ENCODE measurements at places on chromosomes 2 and 18.

DNA sequence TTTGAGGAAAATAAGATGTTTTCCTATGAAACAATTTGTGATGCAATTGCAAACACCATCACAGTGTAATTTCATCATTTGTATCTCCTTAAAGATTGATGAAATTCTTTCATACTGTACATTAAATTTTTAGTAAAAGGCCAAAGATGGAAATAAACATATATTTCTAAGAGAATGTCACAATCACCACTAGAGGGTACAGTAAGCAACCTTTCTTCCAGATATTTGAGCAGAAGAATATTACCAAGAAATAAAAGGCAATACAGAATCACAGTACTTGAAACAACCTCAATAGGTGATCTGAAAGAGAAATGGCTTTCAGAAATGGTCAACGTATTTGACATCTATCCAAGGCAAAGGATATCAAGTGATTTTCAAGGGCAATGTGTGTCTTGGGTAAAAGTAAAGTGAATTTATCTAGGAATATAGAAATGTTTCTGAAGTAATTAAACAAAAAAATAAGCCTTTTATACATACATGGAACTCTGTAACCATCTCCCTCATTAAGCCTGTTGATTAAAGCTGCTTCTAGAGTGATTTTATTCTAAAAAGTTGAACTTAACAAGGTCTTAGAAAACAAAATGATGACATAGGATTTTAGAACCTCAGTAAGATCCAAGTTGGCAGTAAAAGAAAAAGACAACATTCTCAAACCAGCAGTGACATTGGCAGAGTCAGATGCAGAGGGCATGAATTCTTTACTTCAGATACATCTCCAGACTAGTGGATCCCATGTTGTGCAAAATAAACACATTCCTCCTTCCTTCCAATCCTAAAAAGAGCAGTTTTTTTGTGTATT lies 90.3 kb upstream of the SESTD1 start:
- DNase-seq: no peak

DNA sequence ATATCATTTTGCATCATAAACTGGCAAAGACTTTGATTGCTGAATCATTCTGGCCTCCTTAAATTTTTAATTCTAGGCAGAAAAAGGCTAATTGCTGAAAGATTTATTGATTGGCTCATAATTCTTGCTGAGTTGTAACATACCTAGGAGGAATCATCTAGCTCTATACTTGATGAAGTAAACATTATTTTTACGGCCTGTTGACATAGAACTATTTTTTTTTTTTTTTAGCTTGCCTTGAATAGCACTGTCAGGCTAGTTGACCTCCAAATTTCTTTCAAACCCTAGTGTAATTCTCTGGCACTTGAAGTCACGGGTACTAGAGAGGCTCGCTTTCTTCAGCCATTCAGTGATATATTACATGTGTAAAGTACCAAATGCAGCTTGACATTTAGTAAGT lies 2.8 kb downstream of the SERPINB12 start:
- DNase-seq: no peak

GRCh38 chr2:38698467-38699003 lies 32.6 kb downstream of the GALM start:
- no peak for DNase-seq

DNA sequence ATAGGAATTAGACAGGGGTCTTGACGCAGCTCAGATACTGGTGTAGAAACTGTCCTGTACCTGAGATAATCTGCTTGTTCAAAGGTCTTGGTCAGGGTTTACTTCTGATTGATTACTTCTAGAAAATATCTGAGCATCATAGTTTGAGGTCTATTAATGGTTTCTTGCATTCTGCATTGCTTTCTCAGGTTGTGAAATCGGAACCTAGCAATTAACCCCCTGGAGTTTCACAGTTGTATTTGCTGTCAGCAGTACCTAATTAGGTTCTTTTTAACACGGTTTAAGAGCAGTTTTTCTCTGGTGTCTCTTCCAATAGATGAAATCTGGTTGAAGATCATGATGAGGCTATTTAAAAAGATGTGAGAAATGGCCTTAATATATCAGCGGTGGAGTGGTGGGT lies 428.6 kb upstream of the SYT4 start:
- peak; percentile 41 for DNase-seq

GRCh38 chr2:221969087-221969829 lies 329.5 kb downstream of the PAX3 start:
- DNase-seq: peak; percentile 67

GRCh38 chr2:38935568-38936172 lies 46.0 kb downstream of the ARHGEF33 start:
- DNase-seq: no peak

DNA sequence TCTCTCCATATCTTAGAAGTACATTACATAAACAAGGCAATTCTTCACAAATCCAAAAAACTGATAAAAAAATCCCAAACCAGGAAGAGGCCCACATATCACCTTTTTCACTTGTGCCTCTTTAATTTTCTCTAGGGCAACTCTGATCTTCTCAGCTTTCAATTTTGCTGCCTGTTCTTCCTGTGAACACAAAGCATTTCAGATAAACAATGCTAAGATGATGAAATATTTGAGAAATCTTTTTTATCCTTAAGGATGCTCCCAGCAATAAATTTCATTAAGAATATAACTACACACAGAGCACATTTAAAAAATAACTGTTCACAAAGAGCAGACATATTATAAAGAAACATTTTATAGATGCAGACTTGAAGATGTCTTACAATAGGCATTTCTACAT lies 73.4 kb downstream of the RAPH1 start:
- no peak for DNase-seq

DNA sequence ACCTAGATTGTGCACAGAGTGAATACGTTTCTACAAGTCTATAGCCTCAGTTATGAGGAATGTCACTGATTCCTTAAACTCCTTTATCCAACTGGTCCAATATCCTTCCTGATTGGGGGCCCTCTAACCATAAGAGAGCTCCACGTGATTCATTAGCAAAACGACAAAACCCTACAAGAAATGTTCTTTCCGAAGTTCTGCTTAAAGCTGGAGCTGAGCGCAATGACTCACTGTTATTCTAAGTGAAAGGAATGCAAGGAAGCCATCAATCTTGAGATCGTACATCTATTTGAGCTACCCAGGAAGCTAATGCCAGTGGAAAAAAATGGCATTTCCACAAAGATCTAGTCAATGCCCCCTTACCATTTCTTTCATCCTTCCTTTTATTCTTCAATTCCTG lies 354.9 kb upstream of the CDH20 start:
- no peak for DNase-seq

GRCh38 chr2:240149943-240150784 lies 9.7 kb upstream of the OTOS start:
- DNase-seq: peak; percentile 78

DNA sequence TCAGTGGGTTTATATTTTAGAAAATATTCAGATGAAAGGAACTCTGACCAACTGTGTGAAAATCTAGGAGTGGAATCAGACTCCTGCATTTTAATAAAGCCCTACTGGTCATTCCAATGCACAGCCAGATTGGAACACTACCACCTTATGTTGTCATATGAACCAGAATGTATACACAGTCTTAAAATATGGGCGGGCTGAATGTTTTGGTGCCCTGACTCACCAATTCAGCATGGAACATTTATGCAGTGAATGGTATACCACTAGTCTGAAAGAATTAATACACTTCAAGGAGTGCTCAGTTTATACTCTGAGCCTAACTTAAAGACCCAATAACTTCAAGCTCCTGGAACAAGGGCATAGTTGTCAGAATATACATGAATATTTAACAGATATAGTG lies 280.9 kb upstream of the TCF4 start:
- DNase-seq: no peak

DNA sequence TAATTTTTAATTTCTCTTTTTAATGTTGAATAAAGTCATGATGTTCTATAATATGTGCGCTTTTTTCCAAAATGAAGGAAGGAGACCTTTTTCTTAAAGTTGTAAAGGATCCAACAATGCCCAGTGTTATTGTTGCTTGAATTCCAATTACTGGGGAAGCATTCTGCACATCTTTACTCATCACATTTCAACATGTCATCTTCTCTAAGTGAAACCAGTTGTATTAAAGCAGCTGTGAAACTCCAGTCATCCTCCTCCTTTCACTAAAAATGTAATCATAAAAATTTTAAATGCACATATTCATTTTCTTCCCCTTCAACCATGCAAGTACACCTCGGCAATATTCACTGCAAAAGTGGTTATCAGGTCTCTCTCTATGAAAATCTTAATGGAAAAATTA lies 722.7 kb downstream of the TSN start:
- DNase-seq: no peak

- peak; percentile 47 for DNase-seq
These were observed 168.4 kb downstream of the ZFP36L2 start for GRCh38 chr2:43057742-43058725.

- DNase-seq: no peak
These were observed 26.7 kb downstream of the CNNM4 start for GRCh38 chr2:96787411-96787810.

GRCh38 chr2:46381871-46382270 lies 84.7 kb downstream of the EPAS1 start:
- DNase-seq: no peak

- DNase-seq: no peak
These were observed 52.7 kb downstream of the ATP9B start for GRCh38 chr18:79121746-79122474.

GRCh38 chr18:56647071-56647470 lies 4.1 kb upstream of the WDR7 start:
- no peak for DNase-seq

- DNase-seq: peak; percentile 59
These were observed 282.7 kb downstream of the EPHA4 start for GRCh38 chr2:221289389-221289788.

- DNase-seq: no peak
These were observed 60.0 kb downstream of the CAPN13 start for GRCh38 chr2:30747206-30747605.

DNA sequence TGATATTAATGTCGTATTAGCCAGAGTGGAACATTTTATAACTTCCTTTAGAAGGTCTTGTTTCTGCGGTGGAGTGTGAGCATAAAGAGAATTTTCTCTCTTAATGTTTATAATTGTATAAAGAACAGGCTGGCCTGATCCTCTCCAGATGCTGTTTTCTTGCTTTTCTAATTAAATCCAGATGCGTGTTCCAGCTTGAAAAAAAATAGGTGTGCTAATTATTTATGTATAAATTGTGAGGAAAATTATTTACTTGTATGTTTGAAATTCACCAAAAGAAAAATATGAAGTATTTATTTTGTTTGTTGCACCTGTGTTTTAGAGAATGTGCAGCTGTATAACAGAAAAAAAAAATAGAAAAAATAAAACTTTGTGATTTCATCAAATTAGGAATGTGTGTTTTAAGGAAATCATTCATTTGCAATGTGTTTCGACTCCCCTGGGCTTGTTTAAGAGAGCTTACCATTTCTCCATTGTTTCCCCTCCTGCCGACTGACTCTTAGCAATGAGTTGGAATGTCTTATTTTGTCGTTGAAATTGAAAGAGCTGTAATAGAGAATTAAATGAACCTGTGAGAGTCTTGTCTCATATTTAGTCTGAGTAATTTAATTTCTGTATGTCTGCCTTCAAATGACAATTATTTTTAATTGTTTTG lies 220.1 kb upstream of the NXPH2 start:
- DNase-seq: peak; percentile 14

- no peak for DNase-seq
These were observed 30.3 kb downstream of the GPR75 start for GRCh38 chr2:53829273-53829979.

- no peak for DNase-seq
These were observed 162.0 kb downstream of the RTP5 start for GRCh38 chr2:242031481-242032019.

DNA sequence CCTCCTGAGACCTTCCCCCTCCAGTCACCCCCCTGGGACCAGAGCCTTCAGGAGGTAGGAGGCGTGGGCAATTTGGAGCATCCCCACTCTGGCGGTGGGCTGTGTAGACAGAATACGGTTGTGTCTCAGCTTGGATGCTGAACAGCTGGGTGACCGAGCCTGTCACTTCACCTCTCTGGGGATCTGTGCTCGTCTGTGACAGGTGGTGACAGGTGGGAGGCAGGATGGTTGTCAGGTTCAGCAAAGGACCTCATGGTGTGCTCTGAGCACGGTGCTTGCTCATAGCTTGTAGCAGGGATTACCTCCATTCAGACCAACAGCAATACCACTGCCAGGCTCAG lies 186.5 kb upstream of the HS6ST1 start:
- DNase-seq: no peak

- no peak for DNase-seq
These were observed 60.0 kb downstream of the SDC1 start for GRCh38 chr2:20164734-20165478.

DNA sequence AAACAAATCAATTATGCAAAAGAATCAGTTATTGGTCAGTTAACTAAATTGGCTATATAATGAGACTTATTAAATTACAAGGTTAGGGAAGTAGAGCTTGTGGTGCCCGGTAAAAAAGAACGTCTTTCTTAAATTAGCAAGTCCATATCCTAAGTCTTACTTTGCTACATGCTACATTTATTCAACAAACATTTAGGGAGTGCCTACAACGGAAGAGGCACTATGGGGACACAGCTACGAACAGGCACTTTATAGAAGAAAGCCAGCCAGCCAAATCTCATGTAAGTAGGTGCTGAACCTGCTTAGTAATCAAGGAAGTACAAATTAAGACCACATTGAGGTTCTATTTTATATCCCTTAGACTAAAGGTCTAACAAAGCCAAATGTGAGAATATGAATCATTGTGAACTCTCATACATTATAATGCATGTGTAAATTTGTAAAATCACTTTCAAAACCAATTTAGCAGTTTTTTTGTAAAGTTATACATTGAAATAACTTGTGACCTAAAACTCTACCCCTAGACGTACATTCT lies 59.9 kb downstream of the PDK1 start:
- no peak for DNase-seq

DNA sequence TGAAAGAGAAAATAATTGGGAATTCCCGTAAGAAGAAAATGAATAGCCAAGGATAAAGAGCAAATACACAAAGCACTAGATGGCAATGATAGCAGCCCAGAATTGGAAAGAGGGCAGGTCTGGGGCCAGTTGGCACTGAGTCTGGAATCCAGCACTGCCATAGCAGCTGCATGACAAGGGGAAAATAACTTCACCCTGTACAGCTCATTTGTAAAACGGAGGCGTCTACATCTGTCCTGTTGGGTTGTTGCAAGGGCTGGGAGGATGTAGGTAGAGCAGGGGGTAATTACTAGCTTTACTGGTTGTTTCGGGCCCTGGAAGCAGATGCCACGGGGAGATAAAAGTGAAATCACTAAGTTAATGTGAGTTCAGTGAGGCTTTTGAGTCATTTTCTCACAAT lies 110.0 kb upstream of the RASGRP3 start:
- DNase-seq: no peak

GRCh38 chr2:128157644-128158043 lies 66.6 kb downstream of the UGGT1 start:
- no peak for DNase-seq

DNA sequence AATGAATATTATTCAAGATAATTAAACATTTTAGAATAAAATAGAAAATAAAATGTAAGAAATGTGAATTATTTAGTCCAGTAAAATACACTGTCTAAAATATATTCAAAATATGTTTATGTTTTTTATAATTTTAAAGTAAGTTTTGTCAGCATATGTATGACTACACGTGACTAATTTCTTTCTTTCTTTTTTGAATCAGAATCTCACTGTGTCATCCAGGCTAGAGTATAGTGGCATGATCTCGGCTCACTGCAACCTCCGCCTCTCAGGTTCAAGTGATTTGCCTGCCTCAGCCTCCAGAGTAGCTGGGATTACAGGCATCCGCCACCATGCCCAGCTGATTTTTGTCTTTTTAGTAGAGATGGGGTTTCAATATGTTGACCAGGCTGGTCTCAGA lies 19.1 kb upstream of the INO80D start:
- DNase-seq: no peak

GRCh38 chr18:53991202-53991601 lies 233.3 kb downstream of the MBD2 start:
- no peak for DNase-seq

- DNase-seq: no peak
These were observed 221.2 kb downstream of the TGIF1 start for GRCh38 chr18:3671176-3671575.

Data from neural progenitor cell (in vitro differentiated cells).